H9 (cell line): ENCODE measurements at places on chromosomes 13 and 19. TPM values are rescaled to one million over a fixed set of nuclear protein-coding genes. Genes with fewer than 3 reads are reported as not detected.

GRCh38 chr19:27691991-27692390 lies 1521.0 kb downstream of the UQCRFS1 start:
- H3K4me1 ChIP-seq = no peaks in the 10 kb centered on the region
- H3K4me3 ChIP-seq = no peak overlapping the region
- no peaks in the 10 kb centered on the region for H3K27me3 ChIP-seq
- H3K27ac ChIP-seq = no peak overlapping the region
- no peaks in the 10 kb centered on the region for H3K36me3 ChIP-seq
- DNase-seq = no peak

GRCh38 chr19:3403489-3404323 lies 37.3 kb downstream of the NFIC start:
- H3K27ac ChIP-seq = no peak overlapping the region
- H3K4me3 ChIP-seq = no peak overlapping the region
- H3K4me1 ChIP-seq = no peaks in the 10 kb centered on the region
- no peaks in the 10 kb centered on the region for H3K27me3 ChIP-seq
- no peaks in the 10 kb centered on the region; the same call in 1 of the 2 replicates for H3K36me3 ChIP-seq

GRCh38 chr13:38624822-38625221 lies 62.1 kb upstream of the FREM2 start:
- H3K4me1 ChIP-seq = no peaks in the 10 kb centered on the region; the same call in 1 of the 2 replicates
- peak; percentile 86 for DNase-seq
- H3K36me3 ChIP-seq = no peaks in the 10 kb centered on the region

GRCh38 chr19:2329501-2329916 lies 1.0 kb downstream of the SPPL2B start:
- DNase-seq = no peak
- H3K4me3 ChIP-seq = peak overlapping the region; percentile 99
- H3K27ac ChIP-seq = no peak overlapping the region
- no peaks in the 10 kb centered on the region for H3K27me3 ChIP-seq

GRCh38 chr19:343941-344624 lies 513 bp downstream of the MIER2 start:
- peaks cover 31% of the 10 kb centered on the region for H3K36me3 ChIP-seq
- H3K4me1 ChIP-seq = no peaks in the 10 kb centered on the region; the same call in 1 of the 2 replicates
- no peak overlapping the region for H3K27ac ChIP-seq
- no peaks in the 10 kb centered on the region; the same call in 1 of the 2 replicates for H3K27me3 ChIP-seq

DNA sequence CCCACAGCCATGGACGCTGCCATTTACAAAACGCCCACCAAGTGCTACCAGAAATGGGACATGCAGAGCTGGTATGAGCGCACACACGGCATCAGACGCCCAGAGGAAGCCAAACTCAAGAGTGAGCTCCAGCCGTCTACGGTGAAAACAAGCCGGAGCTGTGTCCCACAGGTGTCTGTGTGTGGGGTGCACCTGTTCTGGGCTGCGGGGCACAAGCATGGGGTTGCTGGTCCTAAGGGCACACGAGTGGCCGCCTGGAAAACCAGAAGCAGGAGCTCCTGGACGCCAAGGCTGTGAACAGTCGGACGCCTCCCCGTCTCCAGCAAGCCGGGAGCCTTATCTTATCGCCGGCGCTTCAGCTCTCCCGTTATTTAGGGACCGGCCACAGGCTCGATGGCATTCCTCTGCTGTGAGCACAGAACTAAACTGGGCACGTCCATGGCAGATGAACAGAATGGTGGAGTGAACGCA lies 1.3 kb downstream of the ADPRHL1 start:
- H3K27ac ChIP-seq = no peak overlapping the region
- no peaks in the 10 kb centered on the region for H3K27me3 ChIP-seq
- no peak overlapping the region for H3K4me3 ChIP-seq
- no peak for DNase-seq
- H3K36me3 ChIP-seq = peaks cover 22% of the 10 kb centered on the region

DNA sequence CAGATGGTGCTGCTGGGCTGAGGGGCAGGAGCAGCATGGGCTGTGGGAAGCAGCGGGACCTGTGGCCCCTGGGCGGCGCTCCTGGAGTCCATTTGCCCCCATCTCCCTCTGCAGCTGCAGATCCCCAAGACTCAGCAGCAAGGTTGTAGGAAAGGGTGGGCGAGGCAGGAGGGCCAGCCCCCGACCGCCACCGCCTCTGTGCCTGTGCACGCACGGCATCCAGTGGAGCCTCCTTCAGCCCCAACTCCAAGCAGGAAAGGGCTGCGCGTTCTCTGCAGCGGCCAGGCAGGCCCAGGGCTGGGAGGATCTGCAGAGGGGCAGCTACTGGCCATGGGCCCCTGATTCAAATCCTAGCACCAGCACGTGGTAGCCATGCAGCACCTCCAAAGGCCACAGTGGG lies 20.8 kb downstream of the DPF1 start:
- no peak overlapping the region for H3K4me3 ChIP-seq
- H3K36me3 ChIP-seq = no peaks in the 10 kb centered on the region; the same call in 2 of the 3 replicates
- H3K27me3 ChIP-seq = no peaks in the 10 kb centered on the region
- DNase-seq = peak; percentile 24

GRCh38 chr19:1170938-1171754 lies 2.9 kb downstream of the SBNO2 start:
- H3K27ac ChIP-seq = no peak overlapping the region
- peak overlapping the region; percentile 19; the same call in 1 of the 2 replicates for H3K4me3 ChIP-seq
- no peaks in the 10 kb centered on the region for H3K27me3 ChIP-seq
- no peaks in the 10 kb centered on the region for H3K4me1 ChIP-seq
- peaks cover 7% of the 10 kb centered on the region for H3K36me3 ChIP-seq

- H3K27me3 ChIP-seq = no peaks in the 10 kb centered on the region
- no peaks in the 10 kb centered on the region for H3K36me3 ChIP-seq
- H3K4me3 ChIP-seq = no peak overlapping the region
Measured at GRCh38 chr13:32209652-32210051, 105.5 kb downstream of the ZAR1L start.

DNA sequence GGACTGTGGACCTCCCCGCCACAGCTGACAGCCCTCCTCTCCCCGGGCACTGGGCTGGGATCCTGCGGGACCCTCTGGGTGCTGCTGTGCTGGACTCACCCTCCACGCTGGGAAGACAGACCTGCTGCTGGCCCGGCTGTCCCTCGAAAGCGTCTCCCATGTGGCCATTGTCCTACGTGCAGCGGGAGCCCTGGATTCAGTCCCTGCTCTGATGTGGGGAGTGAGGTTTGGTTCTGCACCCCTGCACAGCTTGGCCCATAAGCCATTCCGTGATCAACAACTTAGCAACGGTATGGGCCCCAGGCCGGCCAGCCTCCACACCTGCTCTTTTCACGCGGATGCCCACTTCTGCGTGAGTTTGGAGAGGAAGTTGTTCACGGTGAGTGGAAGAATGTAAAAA lies 195.2 kb downstream of the TEX29 start:
- peak; percentile 22 for DNase-seq
- no peak overlapping the region for H3K27ac ChIP-seq
- H3K4me1 ChIP-seq = no peaks in the 10 kb centered on the region

- H3K4me3 ChIP-seq = peak within 1 kb of the TSS; percentile 56
- H3K4me1 ChIP-seq = peaks cover 5% of the 10 kb centered on the region; the same call in 1 of the 2 replicates
- no peaks in the 10 kb centered on the region; the same call in 1 of the 2 replicates for H3K36me3 ChIP-seq
- no peaks in the 10 kb centered on the region for H3K27me3 ChIP-seq
Measured at GRCh38 chr19:35041548-35042055, at the start of gene HPN. Gene HPN (plus strand): TSS chr19:35041721. CDS start chr19:35042507, 786 bp downstream.

- H3K4me1 ChIP-seq = no peaks in the 10 kb centered on the region
- DNase-seq = no peak
- no peaks in the 10 kb centered on the region for H3K27me3 ChIP-seq
- no peak overlapping the region for H3K4me3 ChIP-seq
- no peaks in the 10 kb centered on the region for H3K36me3 ChIP-seq
- no peak overlapping the region for H3K27ac ChIP-seq
Measured at GRCh38 chr13:78826312-78826711, 167.4 kb upstream of the OBI1 start.

DNA sequence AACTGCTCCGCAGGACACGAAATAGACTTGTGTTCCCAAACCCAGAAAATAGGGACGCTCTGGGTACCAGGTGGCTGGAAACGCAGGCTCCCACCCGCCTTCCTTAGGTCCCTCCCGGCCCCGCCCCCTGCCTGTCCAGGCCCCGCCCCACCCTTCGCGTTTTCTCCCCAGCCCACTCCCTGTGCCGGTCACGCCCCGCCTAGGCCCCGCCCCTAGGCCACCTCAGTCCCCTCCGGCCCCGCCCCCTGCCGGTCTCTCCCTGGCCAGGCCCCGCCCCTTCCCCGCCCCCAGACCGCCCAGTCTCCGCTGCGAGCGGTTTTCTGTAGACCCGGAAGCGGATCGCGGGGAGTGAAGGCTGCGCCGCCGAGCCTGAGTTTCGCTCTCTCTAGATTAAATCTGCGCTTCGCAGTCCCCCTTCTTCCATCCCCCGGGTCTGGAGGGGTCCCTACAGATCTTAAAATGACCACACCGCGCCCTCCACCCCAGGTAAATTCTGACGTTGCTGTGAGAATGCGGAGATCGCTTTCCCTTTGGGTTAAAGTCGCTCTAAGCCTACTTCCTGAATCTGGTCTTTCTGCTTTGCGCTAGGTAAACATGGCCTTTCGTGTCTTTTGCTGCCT lies 3.7 kb upstream of the ZNF665 start:
- no peaks in the 10 kb centered on the region for H3K27me3 ChIP-seq
- H3K27ac ChIP-seq = no peak overlapping the region
- H3K36me3 ChIP-seq = peaks cover 16% of the 10 kb centered on the region
- H3K4me1 ChIP-seq = no peaks in the 10 kb centered on the region
- DNase-seq = peak; percentile 97

Gene SPACA4
- total RNA-seq = not detected in 2 replicates

Gene FCAR
- total RNA-seq = not detected in 2 replicates

Gene ZNF506
- total RNA-seq = 2.0 and 3.0 TPM in 2 replicates

Gene RNU6-9
- total RNA-seq = not detected in 2 replicates

Gene MAG
- total RNA-seq = 0.13 TPM in 1 of 2 replicates, not detected in the other

Gene FSTL3
- total RNA-seq = 6.8 and 9.1 TPM in 2 replicates
